ENCODE measurements at places on chromosomes 16 and 17.
A peak's percentile ranks its signal among the peaks of the same experiment; 100 is the strongest.

DNA sequence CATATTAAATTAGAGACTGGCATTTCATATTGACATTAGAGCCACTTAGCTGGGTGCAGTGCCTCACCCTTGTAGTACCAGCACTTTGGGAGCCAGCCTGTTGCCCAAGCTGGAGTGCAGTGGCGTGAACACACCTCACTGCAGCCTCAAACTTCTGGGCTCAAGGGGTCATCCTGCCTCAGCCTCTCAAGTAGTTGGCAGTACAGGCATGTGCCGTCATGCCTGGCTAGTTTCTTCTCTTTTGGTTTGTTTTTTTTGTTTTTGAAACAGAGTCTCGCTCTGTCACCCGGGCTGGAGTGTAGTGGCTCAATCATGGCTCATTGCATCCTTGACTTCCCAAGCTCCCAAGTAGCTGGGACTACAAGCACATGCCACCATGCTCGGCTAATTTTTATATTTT is 8.7 kb downstream of the PPM1E start:
- DNase-seq: no peak

DNA sequence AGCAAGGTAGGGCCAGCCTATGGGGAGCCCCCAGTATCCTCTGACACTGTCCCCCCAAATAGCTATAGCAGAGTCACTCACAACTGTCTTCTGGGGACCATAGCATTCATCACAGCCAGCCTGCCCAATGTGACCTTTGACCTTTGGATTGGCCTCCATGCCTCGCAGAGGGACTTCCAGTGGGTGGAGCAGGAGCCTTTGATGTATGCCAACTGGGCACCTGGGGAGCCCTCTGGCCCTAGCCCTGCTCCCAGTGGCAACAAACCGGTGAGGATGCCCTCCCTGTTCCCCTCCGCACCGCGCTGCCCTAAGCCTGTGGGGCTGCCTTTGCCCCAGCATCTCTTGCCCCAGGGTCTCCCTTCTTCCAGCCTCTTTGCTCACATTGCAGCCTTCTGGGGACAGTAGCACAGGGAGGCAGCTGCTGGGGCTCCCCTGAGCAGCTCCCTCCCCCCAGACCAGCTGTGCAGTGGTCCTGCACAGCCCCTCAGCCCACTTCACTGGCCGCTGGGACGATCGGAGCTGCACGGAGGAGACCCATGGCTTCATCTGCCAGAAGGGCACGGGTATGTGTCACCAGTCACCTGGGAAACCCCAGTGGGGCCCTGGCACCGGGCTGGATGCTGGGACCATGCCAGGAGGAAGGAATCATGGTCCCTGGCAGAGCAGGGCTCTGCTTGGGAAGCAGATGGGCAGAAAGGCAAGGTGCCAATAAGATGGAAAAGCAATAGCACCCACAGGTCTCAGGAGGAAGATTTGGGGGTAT is 61.1 kb downstream of the MRC2 start:
- no peak for DNase-seq

DNA sequence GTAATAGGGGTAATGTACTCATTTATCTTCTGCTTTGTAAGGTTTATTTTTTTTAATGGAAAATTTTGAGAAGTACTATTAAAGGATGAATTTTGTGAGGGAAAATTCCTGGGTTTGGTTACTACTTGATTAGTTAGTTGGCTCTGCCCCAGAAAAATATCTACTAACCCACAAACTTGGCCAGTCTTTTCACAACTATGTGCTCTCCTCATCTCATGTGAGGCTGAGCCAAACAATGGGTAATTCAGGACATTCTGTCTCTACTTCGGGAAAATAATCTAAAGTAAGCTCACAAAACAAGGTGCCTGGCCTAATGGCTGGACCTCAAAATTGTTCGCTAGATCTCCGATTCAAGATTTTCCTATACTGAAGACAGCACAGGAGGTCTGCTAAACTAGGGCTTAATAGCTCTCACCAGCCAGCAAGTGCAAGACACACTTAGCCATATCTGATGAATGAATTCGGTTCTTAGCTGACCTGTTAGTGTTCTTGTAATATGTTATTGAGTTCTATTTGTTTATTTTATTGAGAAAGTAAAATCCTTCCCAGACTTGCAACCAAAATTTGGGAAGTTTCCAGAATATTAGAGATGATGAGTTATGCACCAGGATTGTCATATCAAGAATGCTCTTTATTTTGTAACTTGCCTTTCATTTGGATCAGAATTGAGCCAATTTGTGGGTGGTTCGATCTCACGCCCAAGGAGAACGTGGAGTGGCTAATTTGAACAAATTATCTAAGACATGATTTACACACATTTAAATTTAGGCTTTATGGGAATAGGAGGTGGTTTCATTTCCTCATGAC is 5.7 kb downstream of the KCNJ16 start:
- DNase-seq: peak; percentile 52

DNA sequence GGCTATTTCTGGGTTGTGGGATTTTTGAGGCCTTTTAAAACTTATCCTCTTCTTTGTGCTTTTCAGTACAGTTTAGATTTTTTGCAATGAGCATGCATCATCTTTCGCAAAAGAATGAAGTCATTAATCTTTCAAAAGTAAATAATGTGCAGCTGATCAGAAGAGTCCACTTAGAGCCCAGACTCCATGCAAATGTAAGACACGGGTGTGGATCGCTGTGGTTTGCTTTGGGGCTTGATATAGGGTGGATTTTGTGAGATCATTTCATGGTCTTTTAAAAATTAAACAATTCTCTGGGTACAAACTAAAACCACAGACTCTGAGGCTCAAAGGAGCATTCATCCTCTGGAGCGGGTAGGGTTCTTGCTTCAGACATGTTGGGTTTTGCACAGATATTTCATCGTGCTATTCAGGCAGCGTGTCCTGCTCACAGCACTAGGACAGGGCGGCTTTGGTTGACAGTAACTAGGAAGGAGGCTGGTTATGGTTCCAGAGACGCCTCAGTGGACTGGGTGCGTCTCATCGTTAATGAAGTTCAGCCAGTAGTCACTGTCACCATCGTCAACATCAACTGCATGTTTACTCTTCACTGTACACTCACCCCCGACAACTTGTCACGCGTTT is 129.4 kb upstream of the PLCG2 start:
- DNase-seq: no peak

DNA sequence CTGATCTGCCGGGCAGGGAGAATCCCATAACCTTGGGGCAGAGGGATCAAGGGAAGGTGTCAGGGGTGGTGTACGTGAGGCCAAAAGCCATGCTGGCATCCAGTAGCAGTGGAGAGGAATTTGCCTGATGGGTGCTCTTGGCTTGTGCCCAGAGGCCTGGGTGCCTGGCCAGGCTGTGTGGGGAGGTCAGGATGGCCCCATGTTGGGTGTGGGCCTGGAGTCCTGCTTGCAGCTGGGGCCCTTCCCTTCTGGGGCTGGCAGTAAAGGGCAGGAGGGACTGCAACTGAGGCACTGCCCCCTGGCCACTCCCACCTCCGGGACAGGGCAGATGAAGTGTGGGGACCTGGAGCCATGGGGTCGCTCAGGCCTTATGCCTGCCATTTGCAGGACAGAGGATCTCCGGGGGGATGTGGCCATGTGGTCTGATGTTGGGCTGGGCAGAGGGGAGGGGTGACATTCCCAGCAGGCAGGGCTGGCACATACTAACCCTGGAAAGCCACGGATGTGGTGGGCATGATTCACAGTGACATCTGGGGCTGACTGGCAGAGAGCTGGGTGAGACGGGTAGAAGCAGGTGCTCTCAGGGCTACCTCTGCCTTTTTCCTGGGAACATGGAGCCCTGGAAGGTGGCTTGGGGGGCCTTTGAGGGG is 3.5 kb downstream of the FMNL1 start:
- no peak for DNase-seq

- DNase-seq: no peak
These were observed 13.6 kb upstream of the TXNDC11 start for GRCh38 chr16:11756248-11756647.

GRCh38 chr16:90054554-90054953 is 22.6 kb downstream of the PRDM7 start:
- DNase-seq: no peak

DNA sequence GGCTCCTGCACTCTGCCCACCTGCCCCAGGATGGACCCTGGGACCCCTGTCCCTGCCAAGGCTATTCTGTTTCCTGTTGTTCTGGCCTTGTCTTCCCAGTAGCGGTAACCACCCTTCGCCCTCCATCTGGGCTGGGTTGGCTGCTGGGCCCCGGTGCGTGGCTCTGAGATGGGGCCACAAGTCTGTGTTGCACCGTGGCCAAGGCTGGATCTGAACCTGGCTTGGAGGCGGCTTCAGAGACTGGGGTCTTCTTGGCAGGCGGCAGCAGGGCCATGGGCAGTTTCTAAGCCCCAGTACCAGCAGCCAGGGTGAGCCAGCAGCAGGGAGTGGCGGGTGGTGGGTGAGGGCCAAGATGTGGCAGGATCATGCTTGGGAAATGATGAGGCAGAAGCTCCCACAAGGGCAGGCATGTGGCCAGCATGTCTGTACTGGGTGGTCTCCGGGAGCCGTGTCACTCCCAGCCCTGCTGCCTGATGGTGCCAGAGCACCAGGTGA is 12.6 kb downstream of the MAP2K3 start:
- DNase-seq: peak; percentile 39

- DNase-seq: no peak
These were observed 5.0 kb upstream of the SLC38A8 start for GRCh38 chr16:84047626-84048025.

GRCh38 chr16:48907906-48908634 is 298.1 kb upstream of the N4BP1 start:
- no peak for DNase-seq

DNA sequence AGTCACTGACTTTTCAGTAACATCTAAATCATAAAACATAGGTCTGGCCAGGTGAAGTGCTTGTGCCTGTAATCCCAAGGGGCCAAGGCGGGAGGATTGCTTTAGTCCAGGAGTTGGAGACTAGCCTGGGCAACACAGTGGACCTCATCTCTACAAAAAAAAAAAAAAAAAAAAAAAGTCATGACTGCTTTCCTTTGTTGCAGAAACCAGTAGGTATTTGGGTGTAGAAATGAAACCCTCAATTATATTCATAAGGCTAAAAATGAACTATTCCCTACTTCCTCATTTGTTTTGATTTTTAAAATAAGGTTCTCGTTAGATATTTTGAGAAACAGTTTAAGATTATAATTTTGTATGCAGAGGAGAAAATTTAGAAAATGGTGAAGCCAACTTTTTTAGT is 26.0 kb downstream of the PITPNC1 start:
- DNase-seq: no peak

GRCh38 chr16:49739381-49739780 is 116.5 kb downstream of the ZNF423 start:
- no peak for DNase-seq

DNA sequence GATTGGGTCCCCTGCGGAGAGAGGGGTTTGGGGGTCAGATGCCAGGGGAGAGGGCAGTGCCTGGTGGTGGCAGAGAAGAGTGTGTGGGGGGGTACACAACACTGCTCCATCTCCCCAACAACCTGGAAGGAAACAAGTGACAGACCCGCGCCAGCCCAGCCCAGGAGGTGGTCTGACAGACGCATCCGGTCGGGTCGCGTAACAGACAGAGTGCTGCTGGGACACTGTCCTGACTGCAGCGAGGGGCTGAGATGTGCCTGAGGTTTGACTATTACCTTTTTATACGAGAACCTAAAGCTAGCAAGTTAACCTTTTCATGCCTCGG is 16.2 kb downstream of the UNC13D start:
- no peak for DNase-seq

All from GM03348 (cell line).